ENCODE measurements at places on chromosomes 16 and 17.
A peak's percentile ranks its signal among the peaks of the same experiment; 100 is the strongest.

GRCh38 chr16:55222486-55222885, 101.5 kb upstream of the IRX6 start:
- no peak for DNase-seq

GRCh38 chr17:40072735-40073346, 10.1 kb downstream of the THRA start:
- peak; percentile 50 for DNase-seq

DNA sequence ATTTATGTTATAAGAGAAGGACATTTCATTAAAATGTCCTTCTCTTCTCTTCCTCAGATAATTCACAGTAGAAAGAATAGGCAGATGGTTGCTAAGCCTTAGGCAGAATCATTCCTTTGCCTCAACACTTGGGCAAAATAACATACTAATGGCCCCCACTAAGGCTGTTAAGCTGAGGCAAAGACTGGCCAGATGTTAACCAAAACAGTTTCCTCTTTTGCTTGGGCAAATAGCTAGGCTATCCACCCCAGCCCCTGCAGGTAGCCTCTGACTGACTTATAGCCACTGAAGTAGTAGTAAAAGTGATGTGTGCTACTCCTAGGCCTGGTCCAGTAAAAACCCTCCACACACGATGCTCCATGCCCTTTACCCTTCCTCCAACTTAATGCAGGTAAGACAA, 55.2 kb downstream of the SPAG9 start:
- no peak for DNase-seq

DNA sequence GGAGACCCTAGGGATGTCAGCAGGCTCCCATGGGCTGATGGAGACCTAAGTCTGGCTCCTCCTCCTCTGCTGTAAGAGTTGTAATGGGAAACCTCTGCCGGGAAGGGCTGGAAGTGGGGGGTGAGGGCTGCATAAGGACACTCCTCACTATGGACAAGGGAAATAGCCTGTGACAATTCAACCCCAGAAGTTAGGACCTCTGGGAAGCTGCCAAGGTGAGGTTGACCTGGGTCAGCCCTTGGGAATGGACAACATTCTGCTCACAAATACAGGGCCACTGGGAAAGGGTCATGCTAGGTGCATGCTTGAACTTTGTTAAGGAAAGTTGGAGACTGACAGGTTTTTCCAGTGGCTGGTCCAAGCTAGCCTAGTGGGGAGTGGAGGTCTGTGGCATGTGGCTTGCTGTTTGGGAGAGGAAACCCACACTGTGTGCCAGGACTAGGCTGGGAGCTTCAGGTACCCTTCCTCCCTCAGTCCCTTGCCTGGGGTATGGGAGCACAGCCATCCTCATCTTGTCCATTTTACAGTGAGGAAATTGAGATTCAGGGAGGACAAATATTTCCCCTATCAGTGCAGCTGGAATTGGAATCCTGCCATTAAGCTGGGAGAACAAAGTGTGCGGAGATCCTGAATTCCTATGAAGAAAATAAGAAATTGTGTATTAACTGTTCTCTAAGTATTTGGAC, 190.4 kb downstream of the SALL1 start:
- no peak for DNase-seq

DNA sequence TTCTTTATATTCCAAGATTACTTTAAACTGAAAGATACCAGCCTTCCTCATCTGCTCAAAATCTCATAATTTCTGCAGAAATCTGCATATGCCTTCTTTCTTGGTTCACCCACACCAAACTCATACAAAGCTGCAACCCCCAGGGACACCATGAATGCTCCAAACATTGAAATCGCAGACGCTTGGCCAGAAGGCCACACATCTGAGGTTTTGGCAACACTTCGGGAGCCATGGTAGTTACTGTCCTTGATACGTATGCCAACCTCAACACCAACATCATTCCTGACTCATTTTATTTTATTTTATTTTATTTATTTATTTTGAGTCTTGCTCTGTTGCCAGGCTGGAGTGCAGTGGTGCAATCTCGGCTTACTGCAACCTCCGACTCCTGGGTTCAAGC, 11.8 kb downstream of the GSPT1 start:
- DNase-seq = no peak

GRCh38 chr17:17538417-17539391, 42.5 kb upstream of the RASD1 start:
- DNase-seq = no peak

GRCh38 chr16:25563700-25564099, 128.1 kb upstream of the HS3ST4 start:
- DNase-seq = no peak

DNA sequence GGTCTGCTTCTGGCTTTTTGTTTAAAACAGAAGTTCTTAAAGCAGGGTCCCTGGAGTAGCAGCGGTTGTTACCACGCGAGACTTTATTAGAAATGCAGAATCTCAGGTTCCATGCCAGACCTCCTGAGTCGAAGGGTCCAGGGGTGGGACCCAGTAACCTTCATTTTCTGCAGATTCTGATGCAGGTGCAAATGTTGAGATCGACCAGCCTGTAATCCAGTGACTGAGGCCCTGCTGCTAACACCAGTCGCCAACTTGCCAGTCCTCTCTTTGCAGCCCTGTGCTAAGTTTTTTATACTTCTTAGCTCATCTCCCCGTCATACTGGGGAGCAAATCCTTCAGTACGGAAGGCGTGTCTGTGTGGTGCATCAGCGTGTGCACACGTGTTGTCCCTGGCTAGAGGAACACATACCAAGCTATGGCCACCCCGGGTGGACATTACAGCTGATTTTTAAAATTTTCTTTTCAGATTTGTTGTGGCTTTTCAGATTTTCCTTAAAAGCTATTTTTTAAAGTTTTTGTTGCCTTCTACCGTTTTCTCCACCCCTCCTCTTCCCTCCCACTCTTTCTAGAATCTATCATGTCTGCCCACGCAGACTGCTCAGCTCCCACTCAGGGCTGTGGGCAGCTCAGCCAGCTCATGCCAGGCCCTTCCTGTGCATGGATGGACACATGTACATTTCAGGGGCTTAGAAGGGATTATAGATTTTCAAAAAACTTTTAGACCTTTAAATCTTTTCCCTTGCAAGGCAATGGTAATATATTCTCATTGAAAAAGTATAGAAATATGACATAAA, 57.7 kb downstream of the MEAK7 start:
- no peak for DNase-seq

GRCh38 chr17:29294580-29294900, 592 bp upstream of the NUFIP2 start:
- no peak for DNase-seq

DNA sequence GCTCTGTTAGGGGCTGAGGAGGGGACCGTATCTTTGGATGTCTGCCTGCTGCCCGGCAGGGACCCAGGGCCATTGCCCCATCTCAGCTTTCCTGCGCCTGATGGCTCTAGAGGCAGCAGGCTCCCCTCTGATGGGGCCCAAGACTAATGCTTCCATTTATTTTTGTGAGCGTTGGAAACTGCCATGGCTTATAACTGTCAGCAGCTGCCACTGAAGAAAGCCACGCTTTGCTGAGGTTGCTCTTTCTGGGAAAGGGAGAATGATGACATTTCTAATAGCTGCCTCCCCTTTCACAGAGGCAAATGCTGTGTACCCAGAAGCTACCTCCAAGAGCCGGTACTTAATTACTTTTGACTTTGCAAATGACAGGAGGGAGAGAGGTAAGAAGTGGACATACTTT, 103.8 kb downstream of the HAPSTR1 start:
- no peak for DNase-seq

DNA sequence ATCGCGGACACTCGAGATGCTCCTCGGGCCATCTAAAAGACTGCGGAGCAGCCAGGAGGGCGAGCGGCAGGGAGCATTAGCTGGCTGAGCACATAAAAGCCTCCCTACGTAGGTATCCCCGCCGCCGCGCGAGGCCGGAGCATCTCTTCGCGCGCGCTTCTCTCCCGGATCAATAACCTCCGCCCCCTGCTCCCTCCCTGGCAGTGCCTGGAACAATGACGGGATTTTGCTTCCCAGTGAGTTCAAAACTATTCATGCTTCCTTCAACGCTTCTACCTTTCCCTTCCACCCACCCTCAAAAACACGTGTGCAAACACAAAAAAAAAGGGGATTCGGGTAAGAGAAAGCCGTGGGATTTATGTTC, 984 bp downstream of the CENPV start:
- peak; percentile 79 for DNase-seq

DNA sequence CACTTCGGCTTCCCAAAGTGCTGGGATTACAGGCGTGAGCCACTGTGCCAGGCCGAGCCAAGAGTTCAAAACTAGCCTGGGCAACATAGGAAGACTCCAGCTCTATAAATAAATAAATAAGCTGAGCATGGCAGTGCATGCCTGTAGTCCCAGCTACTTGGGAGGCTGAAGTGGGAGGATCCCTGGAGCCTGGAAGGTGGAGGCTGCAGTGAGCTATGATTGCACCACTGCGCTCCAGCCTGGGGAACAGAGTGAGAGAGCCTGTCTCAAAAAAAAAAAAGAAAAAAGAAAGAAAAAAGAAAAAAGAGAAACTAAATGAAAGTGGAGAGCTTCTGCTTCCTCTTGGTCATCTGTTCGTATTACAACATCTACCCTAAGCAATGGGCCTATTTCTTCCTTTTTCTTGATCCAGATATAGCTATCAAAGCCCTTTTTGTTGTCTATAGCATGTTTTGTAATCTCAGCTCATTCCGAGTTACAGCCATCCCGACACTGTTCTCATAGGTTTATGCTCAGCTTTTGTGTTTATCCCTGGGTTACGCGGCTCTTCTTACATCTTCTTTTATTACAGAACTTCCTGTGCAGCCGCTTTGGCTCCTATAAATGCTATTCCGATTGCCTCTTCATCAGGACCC, 14.1 kb upstream of the MAPK3 start:
- no peak for DNase-seq

- no peak for DNase-seq
Measured at GRCh38 chr17:10162096-10162495, 36.3 kb downstream of the GAS7 start.

- no peak for DNase-seq
Measured at GRCh38 chr16:64627288-64627687, 494.6 kb downstream of the CDH11 start.

GRCh38 chr16:67672739-67673662, 6.4 kb downstream of the C16orf86 start:
- DNase-seq = peak; percentile 84

DNA sequence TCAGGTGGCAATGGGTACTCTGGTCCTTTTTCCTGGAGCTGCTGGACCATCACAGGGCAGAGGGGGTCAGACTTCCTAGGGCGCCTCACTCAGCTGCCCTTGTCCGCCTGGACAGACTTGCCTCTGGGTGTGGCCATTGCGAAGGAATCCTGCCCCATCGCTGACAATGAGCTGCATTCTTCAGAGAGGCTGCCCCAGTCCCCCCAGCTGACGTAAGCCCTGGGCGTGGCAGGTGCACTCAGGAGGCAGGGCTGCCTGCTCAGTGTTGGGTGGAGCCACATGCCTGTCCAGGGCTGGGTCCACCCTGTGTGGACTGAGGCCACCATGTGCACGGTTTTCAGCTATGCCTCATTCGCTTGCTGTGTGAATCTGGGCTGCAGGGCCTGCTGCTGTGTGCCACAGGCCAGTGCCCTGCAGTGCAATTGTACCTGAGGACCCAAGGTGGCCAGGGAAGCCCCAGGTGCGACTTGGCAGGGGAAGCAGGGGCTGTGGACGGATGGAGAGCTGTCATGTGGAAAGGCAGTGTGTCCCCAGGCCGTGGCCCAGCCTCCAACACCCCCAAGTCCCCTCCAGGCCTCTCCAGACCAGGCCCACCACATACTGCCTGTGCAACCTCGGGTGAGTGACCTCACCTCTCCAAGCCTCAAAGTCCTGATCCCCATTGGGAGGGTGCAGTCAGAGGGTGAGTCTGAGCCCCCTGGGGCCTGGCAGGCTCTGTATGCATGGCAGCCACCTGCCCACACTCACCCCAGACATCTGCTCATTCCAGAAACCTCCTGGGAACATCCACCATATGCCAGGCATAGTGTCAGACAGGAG, 14.0 kb upstream of the MPRIP start:
- DNase-seq = peak; percentile 30

DNA sequence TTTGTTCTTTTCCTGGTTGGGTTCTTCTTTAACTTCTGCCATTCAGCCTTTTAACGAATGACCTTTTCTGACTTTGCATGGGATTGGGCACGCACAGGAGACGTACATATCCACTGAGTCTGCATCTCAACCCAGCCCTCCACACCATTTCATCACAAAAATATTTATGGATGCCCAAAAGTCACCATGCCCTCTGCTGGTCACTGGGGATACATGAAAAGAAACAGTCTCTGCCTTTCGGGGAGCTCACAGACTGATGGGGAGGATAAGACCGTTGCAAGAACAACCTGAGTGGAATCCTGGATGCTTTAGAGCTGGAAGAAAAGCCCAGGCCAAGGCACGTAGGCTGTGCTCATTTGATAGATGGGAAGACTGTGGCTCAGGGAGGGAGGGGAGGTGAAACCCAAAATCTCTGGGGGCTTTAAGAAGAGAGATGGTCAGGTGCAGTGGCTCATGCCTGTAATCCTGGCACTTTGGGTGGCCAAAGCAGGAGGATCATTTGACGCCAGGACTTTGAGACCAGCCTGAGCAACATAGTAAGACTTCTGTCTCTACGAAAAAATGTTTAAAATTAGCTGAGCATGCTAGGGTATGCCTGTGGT, 7.9 kb upstream of the MT2A start:
- DNase-seq = peak; percentile 72

GRCh38 chr17:82049106-82049505, 2.5 kb downstream of the RFNG start:
- DNase-seq = no peak

GRCh38 chr17:37327341-37328090, 48.3 kb upstream of the C17orf78 start:
- DNase-seq = no peak

GRCh38 chr17:13594310-13594709, 7.4 kb downstream of the HS3ST3A1 start:
- peak; percentile 47 for DNase-seq

GRCh38 chr16:12484972-12485371, 318.7 kb downstream of the CPPED1 start:
- no peak for DNase-seq

DNA sequence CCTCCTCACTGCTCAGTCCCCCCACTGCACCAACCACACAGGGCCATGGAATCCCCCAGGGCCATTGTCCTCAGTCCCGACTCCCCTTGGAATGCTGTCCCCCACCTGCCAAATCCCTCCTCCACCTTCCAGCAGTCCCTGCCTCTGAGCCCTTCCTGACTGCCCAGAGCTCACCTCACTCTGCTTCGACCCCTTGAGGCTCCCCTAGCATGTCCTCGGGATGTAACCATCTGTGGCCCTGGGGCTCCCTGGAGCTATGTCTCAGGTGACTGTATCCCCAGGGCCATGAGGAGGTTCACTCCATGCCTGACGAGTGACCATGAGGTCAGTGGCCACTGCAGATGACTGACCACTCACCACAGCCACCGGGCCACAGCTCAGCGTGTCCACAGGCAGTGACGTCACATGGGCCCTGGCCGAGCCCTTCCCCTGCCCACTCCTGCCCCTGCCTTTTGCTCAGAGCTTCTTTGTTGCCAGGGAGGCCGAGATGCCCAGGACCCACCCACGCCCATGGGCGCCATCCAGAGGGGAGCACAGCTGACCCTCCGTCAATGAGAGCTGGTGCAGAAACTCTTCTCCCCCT, 7.7 kb upstream of the PIEZO1 start:
- no peak for DNase-seq

GRCh38 chr17:30244853-30245385, 9.4 kb upstream of the SLC6A4 start:
- no peak for DNase-seq
